SK-N-MC (cell line): ENCODE measurements at places on chromosomes 1 and 21.

- DNase-seq: no peak
Observed at GRCh38 chr1:227131193-227131592, 187.1 kb downstream of the CDC42BPA start.

- DNase-seq: no peak
Observed at GRCh38 chr1:7264101-7264500, 478.8 kb downstream of the CAMTA1 start.

- DNase-seq: no peak
Observed at GRCh38 chr1:161733526-161733925, 12.2 kb downstream of the FCRLB start.

- DNase-seq: no peak
Observed at GRCh38 chr1:151976015-151976343, 17.7 kb downstream of the S100A10 start.

DNA sequence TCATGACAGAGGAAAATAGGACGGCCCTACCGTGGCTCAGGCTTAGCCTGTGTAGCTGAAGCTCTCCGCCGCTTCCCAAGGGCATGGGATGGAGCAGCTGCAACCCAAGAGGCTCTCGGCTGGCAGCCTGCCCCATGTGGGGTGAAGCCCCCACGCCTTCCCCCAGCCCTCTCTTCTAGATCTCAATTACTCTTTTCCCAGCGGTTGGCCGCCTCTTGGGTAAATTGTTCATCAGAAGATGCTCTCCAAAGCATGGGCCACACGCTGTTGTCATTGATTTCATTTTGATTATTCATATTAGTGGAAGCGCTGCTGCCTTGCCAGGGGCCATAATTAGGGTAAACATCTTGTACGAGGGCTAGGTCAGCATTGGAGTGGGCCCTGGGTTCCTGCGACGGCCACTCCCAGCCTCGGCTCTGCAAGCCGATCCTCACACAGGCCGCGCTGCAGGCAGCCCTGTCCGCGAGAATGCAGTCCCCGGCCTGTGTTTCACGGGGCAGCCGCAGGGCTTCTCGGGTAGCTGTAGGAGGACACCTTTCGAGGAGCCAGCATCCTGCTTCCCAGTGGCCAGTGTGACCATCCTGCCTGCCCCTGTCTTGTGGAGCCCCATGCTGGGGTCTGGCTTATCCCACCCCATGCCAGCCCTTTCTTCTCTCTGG is 114.4 kb upstream of the VAMP3 start:
- no peak for DNase-seq

GRCh38 chr1:181153634-181153961 is 65.1 kb downstream of the IER5 start:
- DNase-seq: no peak

DNA sequence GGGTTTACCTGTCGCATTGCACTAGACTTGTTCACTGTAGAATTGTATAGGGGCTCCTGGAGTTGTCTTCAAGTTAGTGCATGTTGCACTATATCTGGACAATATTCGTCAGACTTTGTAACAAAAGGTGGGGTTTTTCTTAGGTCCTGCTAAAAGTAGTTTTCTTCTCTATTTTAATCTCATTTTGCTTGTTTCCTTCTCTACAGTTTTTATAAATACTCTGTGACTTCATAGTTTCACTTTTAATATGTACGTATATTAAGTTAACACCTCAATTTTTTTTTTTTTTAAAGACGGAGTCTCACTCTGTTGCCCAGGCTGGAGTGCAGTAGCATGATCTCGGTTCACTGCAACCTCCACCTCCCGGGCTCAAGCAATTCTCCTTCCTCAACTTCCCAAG is 26.5 kb upstream of the MRPS6 start:
- DNase-seq: no peak

DNA sequence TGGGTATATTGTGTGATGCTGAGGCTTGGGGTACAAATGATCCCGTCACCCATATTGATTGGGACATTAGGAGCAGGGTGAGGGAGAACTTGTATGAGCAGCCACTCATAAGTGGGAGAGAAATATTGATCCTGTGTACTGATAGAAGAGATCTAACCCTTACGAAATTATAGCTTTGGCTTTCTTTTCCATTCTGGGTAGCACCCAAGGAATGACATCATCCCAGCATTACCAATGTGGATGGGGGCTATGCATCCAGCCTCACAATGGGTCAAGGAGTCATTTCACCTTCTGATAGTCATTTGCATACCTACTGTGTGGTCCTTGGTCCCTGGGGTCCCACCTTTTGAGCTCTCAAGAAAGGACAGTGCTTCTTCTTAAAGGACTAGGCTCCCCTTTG is 1.9 kb upstream of the NAV1 start:
- no peak for DNase-seq

GRCh38 chr21:33643658-33644311 is 1.5 kb downstream of the ITSN1 start:
- no peak for DNase-seq

GRCh38 chr1:114720492-114720891 is 3.9 kb upstream of the NRAS start:
- DNase-seq: no peak

DNA sequence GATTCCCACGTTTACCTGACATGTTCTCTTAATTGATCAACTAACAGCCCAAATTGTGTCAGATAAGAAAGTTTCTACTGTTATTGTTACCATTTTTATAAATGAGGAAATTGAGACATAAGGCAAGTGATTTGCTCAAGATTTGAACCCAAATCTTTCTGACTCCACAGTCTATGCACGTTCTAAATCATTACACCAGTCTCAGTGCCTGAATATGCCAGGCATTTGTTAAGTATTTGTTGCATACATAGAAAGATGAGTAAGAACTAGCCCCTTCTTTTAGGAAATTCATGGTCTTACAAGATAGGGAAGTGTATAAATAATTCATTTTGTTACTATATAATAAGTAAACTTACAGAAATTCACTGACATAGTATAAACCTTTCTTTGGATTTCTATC is 7.1 kb upstream of the CD101 start:
- no peak for DNase-seq

DNA sequence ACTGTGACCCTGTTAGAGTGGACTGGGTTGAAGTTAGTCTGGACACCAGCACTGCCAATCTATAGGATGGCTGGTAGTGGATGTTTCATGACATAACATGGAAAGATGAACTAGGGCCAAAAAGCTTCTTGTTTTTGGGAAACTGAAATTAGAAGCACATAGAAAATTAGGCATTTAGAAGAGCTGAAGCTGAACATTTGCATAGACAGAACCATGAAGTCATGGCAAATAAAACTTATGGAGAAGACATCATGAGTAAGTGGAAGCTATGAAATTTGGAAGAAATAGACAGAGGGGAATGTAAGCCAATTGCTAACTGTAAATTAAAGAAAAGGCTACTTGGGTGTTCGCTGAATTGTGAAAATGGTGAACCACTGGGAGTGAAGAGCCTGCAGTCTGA is 2.7 kb upstream of the S100A11 start:
- no peak for DNase-seq

DNA sequence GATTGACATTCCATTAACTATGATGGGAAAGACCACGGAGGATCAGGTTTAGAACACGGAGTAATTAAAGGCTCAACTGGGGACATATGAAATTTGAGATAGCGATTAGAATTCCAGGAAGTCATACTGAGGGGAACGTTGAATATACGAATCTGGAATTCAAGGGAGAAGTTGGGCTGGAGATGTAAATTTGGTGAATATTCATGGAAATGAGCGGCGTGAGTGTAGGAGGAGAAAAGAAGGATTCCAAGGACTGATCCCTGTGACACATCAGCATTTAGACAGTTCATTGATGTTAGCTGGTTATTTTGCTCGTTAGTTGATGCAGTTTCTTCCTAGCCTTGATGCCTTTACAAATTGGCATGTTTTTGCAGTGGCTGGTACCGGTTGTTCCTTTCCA is 242.8 kb upstream of the KIAA0040 start:
- DNase-seq: no peak

- DNase-seq: no peak
Observed at GRCh38 chr1:25355841-25356395, 17.8 kb downstream of the TMEM50A start.

GRCh38 chr1:42379794-42380585 is 602 bp upstream of the RIMKLA start:
- DNase-seq: no peak

DNA sequence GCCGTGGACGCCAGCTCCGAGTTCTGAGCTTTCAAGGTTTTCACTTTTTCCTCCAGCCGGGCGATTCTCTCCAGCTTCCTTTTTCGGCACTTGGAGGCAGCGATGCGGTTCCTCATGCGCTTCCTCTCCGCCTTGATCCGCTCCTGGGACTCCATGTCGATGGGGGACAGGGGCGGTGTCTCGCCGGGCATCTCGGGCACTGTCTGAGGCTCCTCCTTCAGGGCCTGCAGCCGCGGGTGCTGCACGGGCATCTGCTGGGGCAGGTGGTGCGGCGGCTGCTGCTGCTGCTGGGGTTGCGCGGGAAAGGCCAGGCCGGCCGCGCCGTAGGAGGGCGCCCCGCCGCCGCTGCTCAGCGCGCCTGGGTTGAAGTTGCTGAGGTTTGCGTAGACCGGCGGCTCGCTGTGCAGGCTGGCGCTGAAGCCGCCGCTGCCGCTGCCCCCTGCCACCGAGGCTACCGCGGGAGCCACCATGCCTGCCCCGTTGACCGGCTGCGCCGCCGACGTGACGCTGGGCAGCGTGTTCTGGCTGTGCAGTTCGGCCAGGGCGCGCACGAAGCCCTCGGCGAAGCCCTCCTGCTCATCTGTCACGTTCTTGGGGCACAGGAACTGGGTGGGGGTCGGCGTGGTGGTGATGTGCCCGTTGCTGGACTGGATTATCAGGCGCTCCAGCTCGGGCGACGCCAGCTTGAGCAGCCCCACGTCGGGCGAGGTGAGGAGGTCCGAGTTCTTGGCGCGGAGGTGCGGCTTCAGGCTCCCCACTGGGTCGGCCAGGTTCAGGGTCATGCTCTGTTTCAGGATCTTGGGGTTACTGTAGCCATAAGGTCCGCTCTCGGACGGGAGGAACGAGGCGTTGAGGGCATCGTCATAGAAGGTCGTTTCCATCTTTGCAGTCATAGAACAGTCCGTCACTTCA is 1.4 kb downstream of the JUN start:
- no peak for DNase-seq

DNA sequence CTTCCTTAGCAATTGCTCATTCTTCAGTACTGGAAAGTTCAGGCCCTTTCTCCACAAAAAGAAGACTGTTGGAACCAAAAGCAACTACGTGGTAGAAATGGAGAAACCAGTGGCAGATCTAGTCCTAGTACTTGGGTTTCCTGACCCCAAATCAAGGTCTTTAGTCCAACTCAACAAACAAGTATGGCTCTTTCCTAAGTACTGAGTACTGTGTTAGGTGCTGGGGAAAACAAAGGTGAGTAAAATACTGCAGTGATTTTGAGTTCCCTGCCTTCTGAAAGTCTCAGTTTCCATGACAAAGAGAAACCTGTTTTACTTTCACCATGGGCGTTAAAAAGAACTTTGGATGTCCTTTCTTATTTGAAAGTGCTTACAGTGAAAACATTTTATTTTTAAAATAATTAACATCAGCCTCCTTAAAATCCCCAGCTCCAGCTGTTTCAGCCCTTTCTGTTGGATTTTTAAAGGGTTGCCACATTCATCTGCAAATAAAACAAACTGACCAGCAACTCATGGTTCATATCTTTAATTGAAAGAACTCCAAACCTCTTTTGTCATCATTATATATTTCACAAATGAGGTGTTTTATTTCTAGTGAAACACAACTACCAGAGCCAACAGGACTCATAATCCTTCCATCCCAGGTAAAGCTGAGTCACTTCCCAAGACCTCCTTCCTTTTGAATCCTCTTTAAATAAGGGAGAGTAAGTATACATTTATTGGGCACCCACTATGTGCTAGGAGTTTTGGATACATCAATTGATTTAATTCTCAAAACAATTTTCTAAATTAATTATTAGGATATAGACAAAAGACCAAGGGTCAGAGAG is 35.4 kb downstream of the PLPP3 start:
- DNase-seq: no peak

DNA sequence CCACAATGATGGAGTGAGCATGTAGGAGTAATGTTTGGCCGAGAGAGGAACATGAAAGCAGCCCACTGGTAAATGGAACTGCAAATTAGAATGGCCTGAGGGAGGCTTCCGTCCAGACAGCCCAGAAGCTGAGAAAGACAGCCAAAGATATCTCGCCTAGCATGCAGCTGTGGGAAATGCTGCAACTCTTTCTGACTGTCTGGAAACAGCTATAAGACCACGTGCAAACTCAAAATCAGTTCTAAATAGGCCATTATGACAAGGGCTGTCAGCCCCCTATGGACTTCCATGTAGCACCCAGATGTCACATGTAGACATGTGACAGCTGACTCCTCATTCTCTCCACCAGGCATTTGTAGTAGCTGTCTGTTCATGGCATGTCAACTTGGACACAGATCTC is 62.9 kb upstream of the ATP1A1 start:
- DNase-seq: no peak

GRCh38 chr1:15531003-15531402 is 4.4 kb downstream of the DNAJC16 start:
- DNase-seq: no peak

DNA sequence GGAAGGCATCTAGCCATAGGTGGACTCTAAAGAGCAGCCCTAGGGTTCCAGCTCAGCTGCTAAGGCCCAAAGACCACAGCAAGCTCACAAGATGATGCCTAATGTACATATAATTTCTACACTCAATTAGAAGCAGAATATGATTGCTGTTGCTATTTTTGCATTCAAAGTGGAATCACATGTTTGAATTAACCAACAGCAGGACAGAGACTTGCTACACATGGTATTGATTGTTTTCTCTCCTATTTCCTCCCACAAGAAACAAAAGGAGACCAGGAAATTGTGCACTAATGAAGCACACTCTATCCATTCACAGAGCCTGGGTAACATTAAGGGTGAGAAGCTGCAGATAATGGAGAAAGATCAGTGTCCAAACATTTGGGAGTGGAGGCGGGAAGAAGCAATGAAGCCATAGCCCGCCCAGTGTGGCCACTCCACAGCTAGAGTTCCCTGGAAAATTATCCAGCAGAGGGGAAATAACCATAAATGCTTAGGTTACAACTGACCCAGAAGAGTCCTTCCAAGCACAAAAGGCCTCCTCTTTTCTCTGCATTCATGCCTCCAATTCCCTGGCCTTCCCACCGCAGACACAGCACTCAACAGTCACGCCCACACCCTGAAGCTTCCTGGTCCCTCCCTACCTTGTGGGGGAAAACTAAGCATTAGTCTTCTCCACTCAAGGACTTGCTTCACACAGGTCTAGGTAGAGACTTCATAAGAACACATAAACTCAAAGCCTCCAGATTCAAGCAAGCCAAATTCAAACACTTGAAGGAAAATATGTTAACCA is 7.5 kb downstream of the CNN3 start:
- no peak for DNase-seq

GRCh38 chr1:34332996-34333395 is 156.3 kb downstream of the C1orf94 start:
- DNase-seq: no peak

DNA sequence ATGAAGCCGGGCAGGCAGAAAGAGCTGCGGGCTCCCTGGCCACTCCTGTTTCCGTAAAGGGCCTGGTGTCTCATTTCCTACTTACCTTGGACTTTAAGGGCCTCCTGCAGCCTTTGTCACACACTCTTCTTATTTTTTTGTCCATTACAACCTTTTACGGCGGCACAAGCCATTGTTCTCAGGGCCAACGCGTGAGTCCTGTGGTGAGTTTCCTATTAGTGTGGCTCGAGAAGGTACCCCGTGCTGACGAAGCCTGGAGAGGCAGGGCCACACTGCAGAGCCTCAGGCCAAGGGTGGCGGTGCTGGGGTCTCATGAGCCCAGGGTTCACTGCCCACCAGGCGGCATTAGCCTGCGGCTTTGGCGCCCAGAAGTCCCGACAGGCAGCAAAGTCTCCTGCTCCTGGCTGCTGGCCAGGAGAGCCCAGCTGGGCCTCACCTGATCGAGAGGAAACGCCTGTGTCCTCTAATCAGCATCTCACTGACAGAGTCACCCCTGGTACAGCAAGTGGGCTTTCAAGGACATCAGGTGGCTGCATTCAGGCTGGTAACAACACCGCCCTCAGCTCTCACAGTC is 62.0 kb downstream of the SIK1 start:
- DNase-seq: no peak
